ENCODE measurements at places on chromosomes 1 and 21.

GRCh38 chr1:181222972-181223505 lies 134.5 kb downstream of the IER5 start:
- DNase-seq: no peak

DNA sequence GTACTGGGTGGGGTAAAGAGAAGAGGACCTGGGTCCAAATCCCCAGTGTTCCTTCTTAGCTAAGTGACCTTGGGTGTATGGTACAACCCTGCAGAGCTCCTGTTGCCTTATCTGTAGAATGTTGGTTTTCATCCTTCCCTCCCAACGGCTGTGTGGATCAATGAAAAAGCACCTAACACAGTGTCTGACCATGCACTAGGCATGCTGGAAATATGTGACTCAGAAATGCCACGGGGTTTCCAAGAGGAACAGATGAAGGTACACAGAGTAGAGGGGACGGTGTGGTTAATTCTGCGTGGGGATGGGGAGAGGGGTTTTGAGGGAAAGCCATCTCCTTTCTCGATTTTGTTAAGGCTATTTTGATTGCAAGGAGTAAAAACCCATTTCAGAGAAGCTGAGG lies 8.6 kb downstream of the NIPAL3 start:
- no peak for DNase-seq

DNA sequence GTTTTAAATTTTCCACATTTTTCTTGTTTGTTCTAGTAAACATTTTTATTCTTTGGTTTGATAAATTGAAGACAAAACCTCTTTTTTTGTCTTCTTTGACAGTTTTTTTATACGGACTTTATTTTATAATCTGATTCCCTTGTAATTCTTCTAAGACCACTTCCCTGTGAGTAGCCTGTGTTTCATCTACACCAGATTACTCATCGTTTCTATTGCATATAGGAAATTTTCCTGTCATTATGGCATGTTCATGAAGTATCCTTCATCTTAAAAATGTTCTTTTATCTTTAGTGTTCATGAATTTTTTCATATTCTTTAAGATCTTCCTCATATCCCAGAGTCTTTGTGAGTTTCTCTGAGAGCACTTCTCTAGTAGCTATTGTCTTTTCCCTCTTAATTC lies 109.8 kb downstream of the USP25 start:
- no peak for DNase-seq

DNA sequence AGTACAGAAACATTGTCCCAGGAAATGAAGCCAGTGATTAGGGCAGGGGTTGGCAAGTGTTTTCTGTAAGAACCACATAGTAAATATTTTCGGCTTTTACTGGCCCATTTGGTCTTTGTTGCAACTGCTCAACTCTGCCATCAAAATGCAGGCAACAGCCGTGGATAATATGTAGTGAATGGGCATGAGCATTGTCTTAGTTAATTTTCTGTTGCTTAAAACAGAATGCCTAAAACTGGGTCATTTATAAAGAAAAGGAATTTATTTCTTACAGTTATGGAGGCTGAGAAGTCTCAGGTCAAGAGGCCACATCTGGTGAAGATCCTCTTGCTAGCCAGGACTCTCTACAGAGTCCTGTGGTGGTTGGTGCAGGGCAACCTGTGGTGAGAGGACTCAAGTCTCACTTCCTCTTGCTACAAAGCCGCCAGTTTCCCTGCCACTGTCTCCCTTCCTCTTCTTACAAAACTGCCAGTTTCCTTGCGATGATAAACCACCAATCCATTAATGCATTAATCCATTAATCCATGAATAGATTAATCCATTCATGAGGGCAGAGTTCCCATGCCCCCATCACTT lies 166.4 kb downstream of the PSMG1 start:
- no peak for DNase-seq

GRCh38 chr1:32471695-32472362 lies 7.0 kb downstream of the ZBTB8B start:
- no peak for DNase-seq

DNA sequence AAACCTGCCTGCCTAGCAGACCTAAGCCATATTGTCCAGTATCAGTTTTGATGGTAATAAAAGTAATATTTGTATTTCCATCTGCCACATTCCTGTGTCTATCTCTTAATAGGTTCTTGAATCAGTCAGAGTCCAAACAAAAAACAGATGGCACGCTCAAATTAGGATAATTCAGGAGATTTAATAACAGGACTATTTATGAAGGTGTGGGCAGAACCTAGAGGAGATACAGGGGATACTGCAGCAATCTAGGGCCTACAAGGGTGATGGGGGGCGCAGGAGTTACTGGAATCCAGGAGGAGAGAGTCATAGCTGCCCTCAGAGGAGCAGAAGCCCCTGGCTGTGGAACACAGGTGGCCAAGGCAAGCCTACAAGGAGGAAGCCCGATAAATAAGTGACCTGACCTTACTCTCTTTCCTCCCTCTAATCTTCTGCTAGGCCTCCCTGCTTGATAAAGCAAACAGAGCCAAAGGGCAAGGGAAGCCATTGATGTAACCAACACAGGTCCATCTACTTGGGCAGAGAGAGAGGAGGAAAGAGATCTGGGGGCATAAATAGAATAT lies 11.9 kb upstream of the HYI start:
- no peak for DNase-seq

GRCh38 chr1:233097546-233097945 lies 147.1 kb downstream of the NTPCR start:
- no peak for DNase-seq

DNA sequence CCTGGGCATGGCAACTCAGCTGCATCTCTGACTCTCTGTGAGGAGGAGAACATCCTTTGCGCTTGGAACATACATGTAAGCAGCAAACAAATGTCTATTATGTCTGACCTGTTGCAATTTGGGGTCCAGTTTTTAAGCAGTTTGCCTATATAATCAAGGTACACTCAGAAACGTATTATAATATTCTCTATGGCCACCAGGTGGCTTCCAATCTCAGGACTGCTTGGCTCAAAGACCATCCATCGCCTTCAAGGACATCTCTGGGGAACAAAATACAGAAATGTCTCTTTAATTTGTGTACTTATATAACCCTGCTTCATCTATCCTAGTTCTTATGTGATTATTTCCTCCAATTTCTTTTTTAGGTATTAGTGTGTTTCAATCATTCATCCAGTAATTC lies 227.2 kb downstream of the OLFM3 start:
- DNase-seq: no peak

GRCh38 chr1:224623743-224624333 lies 7.7 kb downstream of the CNIH3 start:
- DNase-seq: peak; percentile 85

GRCh38 chr1:184385865-184386311 lies 941 bp upstream of the C1orf21 start:
- DNase-seq: no peak

DNA sequence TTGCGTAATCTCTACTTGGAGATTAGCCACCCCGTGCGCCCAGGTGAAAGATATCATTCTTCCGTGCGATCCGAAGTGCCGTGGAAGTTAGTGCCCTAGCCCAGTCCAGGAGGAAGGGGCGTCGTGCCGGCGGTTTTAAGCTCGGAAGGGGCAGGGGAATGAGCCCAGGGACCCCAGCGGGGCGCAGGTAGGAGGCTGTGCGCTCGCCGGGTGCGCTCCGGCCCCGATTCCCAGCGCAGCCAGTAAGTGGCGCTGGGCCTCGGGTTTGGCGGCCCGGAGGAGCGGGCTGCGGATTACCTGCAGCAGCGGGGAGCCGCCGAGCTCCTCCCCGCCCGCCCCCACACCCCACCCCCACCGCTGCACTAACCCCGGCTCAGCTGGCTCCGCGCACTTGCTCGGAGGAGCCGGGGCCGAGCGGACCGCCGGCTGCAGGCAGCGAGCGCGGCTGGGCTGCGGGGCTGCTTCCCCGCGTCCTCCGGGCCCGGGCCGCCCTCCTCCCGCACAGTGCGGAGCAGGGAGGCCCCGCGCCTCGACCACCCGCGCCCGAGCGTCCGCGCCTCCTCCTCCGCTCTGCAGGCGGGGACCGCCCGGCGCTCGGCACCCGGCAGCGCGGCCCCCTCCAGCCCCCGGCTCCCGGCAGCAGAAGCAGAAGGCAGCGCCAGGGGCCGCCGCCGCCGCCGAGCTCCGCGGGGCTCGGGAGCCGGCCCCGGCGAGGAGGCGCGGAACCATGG lies at the start of gene RYR2:
Gene RYR2, plus strand, starts transcription at position 390 of the 731 bp plus-strand sequence. Its CDS starts 338 bp downstream, at position 728.
- DNase-seq: no peak

- DNase-seq: no peak
Measured at GRCh38 chr1:114342376-114342775, 168.6 kb downstream of the TRIM33 start.

GRCh38 chr1:161805399-161806197 lies 39.5 kb downstream of the ATF6 start:
- DNase-seq: no peak

DNA sequence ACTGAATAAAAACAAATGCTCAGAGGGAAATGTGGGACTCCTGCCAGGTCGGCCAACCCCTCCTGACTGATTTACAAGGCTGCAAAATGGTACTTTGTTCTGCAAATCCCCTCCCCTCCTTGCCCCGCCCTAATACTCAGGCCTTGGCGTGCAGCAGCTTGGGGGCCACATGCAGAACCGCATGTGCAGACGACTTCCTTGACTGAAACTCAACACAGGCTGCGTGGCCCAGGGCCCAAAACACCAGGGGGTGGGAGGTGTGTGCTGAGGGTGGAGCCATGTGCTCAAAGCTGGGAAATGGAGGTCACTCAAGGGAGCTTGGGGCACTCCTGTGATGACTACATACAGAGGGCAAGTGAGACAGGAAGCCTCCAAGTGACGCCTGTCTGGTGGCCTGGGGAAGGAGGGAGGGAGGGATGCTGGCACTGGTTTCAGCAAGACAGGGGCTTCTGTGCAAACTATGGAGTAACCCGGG lies 87.2 kb downstream of the MRPL37 start:
- DNase-seq: peak; percentile 65

DNA sequence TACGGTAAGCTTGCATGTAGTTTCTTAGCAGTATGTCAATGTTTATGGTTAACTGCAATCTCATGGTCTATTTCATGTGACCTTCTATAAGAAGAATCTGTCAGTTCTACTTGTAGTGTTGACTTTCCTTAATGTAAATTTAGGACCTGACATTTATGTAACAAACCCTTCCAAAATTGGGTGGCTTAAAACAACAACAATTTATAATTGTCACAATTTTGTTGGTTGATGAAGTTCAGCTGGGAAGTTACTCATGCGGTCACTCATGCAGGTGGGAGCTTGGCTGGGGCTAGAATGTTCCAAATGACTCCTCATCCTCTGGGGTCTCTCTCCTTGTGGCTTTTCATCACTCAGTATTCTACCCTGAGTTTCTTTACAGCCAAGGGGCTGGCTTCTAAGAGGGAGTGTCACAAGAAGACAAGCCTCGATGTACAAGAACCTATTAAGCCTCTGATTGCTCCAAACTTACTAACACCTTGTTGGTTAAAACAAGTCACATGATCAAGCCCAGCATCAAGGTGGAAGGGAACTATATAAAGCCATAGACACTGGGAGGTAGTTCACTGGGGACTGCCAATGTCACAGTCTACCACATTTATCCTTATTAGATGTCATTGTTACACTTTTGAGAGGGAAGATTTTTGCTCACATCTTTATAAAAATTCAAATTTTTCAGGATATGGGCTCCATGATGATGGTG lies 23.9 kb downstream of the CCN1 start:
- no peak for DNase-seq

DNA sequence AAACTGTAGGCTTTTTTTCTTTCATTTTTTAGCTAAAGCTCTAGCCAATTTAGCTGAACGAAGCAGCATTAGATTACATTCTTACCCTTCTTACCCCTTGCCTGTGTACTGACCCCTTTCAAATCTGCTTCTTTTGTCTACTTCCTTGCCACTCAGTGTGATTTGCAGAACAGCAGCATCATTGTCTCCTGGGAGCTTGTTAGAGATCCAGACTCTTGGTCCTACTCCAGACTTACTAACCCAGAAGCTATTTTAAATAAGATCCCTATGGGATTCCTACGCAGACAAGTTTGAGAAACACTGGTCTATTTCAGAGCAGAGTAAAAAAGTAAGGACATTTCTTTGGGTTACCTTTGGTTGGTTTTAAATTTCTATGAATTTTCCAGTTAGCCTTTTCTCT lies 13.8 kb downstream of the LRRC39 start:
- DNase-seq: no peak

DNA sequence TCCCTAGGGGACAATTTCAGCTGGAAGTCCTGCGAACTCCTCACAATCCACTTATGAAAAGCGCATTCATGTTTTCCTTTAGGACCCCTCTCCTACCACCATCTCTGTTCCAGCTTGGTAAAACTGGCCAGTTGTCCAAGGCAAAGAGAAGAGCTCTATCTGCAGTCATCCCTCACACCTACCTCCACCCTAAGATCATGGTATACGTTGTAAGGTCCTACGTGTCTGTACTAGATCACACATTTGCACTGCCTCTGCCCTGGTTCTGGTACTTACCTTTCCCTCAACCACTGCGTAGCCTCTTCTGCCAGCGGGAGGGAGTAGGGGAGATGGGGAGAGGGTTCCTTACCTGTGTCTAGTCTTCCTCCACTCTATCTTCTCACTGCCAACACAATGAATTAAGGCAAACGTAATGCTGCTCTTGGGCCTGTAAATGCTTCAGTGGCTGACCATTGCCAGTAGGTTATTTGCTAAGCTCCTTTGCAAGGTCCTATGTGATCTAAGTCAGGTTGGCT lies 739 bp upstream of the NUP133 start:
- no peak for DNase-seq

GRCh38 chr1:43269627-43270375 lies at the start of gene TMEM125:
TSS of gene TMEM125 (plus strand) at chr1:43269983. CDS start at chr1:43272723, 2,740 bp downstream.
- DNase-seq: no peak

DNA sequence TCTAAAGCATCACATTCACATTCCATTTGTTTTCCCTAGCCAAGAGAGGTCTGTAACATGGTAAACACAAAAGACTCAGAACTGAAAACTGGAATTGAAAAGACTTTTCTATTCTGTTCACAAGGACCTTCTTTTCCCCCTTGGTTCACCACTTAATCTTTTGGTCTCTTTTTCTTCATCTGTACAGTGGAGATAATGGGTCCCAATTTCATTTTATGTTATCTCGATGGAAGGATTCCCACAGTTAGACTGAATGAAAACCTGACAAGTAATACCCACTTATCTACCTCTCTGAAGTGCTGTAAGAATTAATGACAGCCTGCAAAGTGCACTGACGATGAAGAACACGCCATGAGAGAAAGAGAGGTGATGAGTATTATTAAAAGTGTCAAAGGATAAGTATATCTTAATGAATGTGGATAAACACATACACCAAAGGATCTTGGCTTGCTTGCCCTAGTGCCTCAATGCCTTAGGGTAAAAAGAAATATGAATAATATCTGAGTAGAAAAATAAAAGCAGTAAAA lies 71.5 kb downstream of the CYYR1 start:
- DNase-seq: no peak

DNA sequence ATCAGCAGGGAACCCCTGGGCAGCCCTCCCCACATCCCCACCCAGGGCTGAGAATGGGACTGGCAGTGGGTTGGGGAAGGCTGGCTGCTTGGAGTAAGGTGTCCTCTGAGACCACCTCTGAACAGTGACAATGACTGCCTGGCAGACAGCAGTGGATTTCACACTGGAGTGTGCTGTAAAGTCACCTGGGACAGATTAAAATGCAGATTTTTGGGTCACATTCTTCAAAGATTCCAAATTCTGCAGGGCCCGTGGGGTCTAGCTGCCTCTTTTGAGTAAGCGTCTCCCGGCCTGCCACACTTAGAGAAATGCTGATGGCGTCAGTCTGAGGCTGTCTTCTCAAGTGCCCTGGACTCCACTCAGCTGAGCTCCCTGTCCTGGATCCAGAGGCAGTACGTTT lies 164.5 kb downstream of the GRIK3 start:
- DNase-seq: no peak

- no peak for DNase-seq
Measured at GRCh38 chr21:38988509-38989378, 183.0 kb downstream of the ETS2 start.
